Glomerular endothelial cell (primary cell): ENCODE measurements at places on chromosomes 11 and 22. TPM values are rescaled to one million over a fixed set of nuclear protein-coding genes. Genes with fewer than 3 reads are reported as not detected.

NEFH gene
- 1.8 and 2.2 TPM in 2 replicates for total RNA-seq

PKDREJ gene
- total RNA-seq: not detected in 2 replicates

OR56A1 gene
- total RNA-seq: under 0.01 TPM in 1 of 2 replicates, not detected in the other

LSP1 gene
- 1.1 TPM in 1 of 2 replicates, not detected in the other for total RNA-seq

CLDN25 gene
- total RNA-seq: not detected in 2 replicates

PDE2A gene
- 78.4 and 81.2 TPM in 2 replicates for total RNA-seq
